Endothelial cell of coronary artery (primary cell): ENCODE measurements at places on chromosomes 5 and 9. TPM values are rescaled to one million over a fixed set of nuclear protein-coding genes. Genes with fewer than 3 reads are reported as not detected.

The CDH9 gene
- not detected in 2 replicates for total RNA-seq

The SLCO4C1 gene
- total RNA-seq = not detected in 2 replicates

The SLC25A51 gene
- total RNA-seq = 66.8 and 70.4 TPM in 2 replicates

The CD74 gene
- 0.36 and 0.56 TPM in 2 replicates for total RNA-seq

The MSMP gene
- 6.5 and 13.3 TPM in 2 replicates for total RNA-seq

The SPAAR gene
- total RNA-seq = 10.4 and 12.7 TPM in 2 replicates

The PDZD2 gene
- total RNA-seq = 2.0 and 3.2 TPM in 2 replicates

The TSC1 gene
- total RNA-seq = 19.8 and 29.7 TPM in 2 replicates

The HAPLN1 gene
- total RNA-seq = 0.09 TPM in 1 of 2 replicates, not detected in the other

The ISL1 gene
- not detected in 2 replicates for total RNA-seq

The PCDHB5 gene
- total RNA-seq = 0.56 and 1.4 TPM in 2 replicates

The SYNPO gene
- 10.0 and 39.4 TPM in 2 replicates for total RNA-seq
